T-helper 2 cell treated with Interferon-gamma antibody and Interleukin-4, amounts not matched to agents 5 μg/mL and 100 μg/mL, for 36 hours (primary cell): ENCODE measurements at places on chromosomes 1 and 21.

DNA sequence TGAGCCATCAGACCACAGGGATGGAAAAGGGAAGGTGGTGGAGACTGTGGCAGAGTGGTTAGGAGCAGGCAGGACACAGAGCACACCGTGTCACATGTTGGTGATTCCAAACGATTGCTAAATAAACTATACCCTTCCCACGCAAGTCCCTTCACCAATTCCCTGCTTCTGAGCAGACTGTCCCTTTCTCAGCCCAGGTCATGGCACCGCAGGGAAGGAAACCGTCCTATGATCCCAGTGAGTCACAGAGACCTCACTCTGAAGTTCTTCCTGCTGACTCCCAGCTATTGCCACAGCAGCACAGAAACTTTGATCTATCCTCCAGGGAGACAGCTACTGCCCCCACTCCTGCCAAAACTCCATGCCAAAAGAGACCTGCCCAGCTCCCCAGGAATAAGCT is 19.2 kb downstream of the RIMS3 start:
- no peaks in the 10 kb centered on the region for H3K36me3 ChIP-seq
- no peak for DNase-seq
- no peak overlapping the region for H3K4me3 ChIP-seq

DNA sequence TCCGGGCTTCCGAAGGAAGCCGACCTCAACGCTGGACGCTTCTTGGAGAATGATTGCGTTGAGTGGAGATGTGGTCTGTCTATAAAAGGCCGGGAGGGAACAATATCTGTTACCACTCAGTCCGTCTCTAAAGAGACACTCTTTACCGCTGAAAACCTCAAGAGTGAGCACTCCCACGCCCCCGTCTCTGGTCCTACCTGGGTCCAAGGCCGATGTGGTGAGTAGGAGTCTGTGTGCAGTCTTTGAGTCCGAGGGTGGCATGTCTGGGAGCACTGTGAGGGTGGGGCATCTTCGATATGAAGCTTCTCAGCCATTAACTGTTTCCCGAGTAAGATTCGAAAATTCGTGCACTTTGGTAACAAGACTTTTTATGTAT is 576 bp downstream of the ZFP69 start:
- peaks cover 14% of the 10 kb centered on the region for H3K4me1 ChIP-seq
- H3K4me3 ChIP-seq, result peak overlapping the region; percentile 82
- H3K27ac ChIP-seq, result peak overlapping the region; percentile 71
- peaks cover 46% of the 10 kb centered on the region for H3K36me3 ChIP-seq
- no peaks in the 10 kb centered on the region for H3K27me3 ChIP-seq

DNA sequence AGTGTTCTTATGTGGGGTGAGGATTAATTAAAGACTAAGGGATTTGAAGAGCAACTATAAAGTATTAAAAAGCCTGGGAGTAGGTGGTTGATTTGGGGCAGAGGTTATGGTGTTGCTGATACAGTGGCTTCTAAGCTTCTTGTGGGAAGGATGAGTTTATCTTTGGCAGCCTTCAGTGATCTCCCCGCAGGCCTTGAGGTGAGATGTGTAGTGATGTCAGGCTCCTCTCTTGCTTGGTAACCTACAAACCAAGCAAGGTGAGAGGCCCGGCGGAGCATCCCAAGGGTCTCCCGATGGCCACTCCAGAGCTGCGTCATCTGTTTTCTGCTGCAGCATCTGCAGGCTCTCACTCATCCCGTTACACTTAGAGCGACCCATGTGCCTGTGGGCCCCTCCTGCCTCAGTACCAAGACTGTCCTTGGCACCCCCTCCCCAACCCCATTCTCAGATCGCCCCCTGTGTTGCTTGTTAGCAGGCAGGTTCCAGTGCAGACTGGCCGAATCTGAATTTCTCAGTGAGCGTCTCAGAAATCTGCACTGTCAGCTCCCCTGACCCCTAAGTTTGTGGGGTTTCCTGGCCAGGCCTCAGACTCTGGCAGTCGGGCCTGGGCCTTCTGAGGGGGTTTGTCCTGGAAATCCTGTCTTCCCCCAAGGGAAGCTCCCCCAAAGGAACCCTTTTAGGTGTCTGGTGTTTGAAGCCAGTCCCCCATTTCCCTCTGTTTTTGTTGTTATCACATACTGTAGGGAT is 77.9 kb downstream of the GALNT2 start:
- H3K27ac ChIP-seq, result no peak overlapping the region
- H3K36me3 ChIP-seq, result no peaks in the 10 kb centered on the region
- no peaks in the 10 kb centered on the region for H3K27me3 ChIP-seq
- DNase-seq, result no peak

- no peaks in the 10 kb centered on the region for H3K27me3 ChIP-seq
- H3K4me3 ChIP-seq, result no peak overlapping the region
- DNase-seq, result no peak
- H3K4me1 ChIP-seq, result no peaks in the 10 kb centered on the region
These were observed 101.1 kb downstream of the TMEM200B start for GRCh38 chr1:29022620-29023019.

GRCh38 chr1:59523745-59524450 is 227.0 kb downstream of the FGGY start:
- DNase-seq, result no peak
- no peak overlapping the region for H3K27ac ChIP-seq
- H3K4me3 ChIP-seq, result no peak overlapping the region

DNA sequence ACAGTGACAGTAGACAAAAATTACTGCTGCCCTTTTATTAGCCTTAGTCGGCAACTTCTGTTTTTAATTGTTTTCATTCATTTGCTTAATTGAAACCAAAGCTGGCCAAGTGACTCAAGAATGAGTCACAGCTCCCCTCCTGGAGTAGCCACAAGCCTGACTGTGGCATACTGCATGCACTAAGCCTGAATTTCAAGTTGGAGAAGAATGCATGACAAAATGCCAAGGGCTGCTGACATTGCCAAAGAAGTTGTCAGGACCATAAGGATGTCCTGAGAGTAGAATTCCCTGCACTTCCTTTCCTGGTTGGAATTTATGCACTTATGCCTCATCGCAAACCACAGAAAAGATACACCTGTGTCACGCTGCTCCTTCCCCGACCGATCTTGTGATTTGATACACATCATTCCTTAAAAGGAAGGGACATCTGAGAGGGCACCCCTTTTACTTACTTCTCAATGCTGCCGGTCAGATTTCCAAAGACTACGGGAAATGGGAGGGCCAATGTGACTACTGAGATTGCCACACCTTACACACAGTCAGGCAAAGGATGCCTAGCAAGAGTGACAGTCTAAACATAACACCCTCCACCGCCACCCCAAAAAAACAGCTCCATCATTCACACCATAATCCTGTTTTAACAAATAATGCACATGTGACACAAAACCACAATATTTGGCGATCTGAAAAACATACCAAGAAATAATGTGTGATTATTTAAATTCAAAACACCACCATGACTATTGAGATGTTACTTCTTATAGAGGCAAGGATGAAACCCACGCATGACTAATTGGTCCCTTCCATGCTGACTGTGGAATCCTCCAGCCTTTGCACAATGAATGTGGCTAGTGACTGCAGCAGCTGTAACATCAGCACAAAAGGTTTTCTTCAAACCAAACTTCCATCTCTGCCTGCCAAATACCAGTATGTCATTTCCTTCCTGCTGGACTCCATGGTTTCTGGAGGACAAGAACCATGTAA is 28.2 kb downstream of the VAV3 start:
- peaks cover 39% of the 10 kb centered on the region for H3K4me1 ChIP-seq
- H3K4me3 ChIP-seq, result peak overlapping the region; percentile 43
- peak; percentile 68 for DNase-seq
- no peak overlapping the region for H3K27ac ChIP-seq
- peaks cover 4% of the 10 kb centered on the region for H3K27me3 ChIP-seq
- no peaks in the 10 kb centered on the region for H3K36me3 ChIP-seq

- H3K27me3 ChIP-seq, result no peaks in the 10 kb centered on the region
- H3K4me1 ChIP-seq, result peaks cover 10% of the 10 kb centered on the region
These were observed 57.3 kb downstream of the SDCCAG8 start for GRCh38 chr1:243312952-243313634.

DNA sequence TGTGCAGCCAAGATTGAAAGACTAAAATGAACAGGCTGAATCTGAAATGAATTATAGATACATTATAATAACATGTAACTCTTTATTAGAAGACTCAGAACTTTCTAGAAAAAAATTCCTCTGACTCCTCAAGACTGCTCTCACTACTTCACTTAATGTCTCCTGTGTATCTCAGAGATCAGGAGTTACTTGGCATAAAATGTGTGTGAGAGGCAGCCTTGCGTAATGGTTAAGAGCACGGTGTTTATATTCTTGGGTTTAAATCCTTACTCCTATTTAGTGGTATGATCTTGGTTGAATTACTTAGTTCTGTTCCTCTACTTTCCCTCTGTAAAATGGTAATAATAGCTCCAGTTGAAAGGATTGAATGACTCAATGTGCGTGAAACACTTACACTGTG is 634.9 kb downstream of the LTN1 start:
- H3K4me3 ChIP-seq, result no peak overlapping the region
- no peak for DNase-seq
- H3K27ac ChIP-seq, result no peak overlapping the region
- no peaks in the 10 kb centered on the region for H3K36me3 ChIP-seq
- H3K27me3 ChIP-seq, result no peaks in the 10 kb centered on the region
- no peaks in the 10 kb centered on the region for H3K4me1 ChIP-seq

DNA sequence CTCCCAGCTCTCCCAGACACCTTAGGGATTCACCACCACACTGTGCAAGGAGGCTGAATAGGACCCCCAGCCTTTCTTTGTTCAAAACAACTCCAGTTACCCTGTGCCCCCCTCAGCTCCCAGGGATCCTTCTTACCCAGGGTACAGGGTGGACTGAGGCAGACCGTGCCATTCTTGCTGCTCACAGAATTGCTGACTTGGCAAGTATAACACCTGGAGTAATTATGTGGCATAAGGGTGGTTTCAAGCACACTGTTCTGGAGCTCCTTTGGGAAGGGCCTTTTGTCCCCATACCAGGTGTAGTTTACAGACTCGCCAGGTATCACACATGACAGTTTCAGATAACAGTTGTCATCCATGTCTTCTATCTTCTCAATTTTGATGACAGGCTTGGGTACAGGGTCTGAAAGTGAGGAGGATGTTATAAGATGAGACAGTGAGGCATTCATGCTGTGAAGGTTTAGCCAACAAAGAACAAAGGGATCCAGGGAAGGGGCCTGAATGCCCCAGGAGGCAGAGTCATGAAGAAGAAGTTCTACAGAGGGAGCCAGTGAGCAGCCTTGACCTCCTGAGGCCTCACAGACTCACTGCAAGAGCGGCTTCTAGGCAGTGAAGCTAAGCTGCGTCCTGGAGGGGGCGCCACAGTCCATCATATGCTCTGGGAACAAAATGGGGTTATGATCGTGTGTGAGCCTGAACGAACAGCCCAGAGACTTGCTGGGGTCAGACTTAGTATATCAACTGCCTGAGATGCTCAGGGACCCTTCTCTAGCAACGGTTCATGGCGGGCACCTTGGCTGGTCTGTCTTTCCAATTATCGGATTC is 30.3 kb downstream of the CD48 start:
- H3K4me1 ChIP-seq, result peaks cover 68% of the 10 kb centered on the region
- H3K27me3 ChIP-seq, result no peaks in the 10 kb centered on the region
- peak overlapping the region; percentile 77 for H3K4me3 ChIP-seq
- H3K36me3 ChIP-seq, result peaks cover 90% of the 10 kb centered on the region
- peak overlapping the region; percentile 95 for H3K27ac ChIP-seq
- DNase-seq, result peak; percentile 85

DNA sequence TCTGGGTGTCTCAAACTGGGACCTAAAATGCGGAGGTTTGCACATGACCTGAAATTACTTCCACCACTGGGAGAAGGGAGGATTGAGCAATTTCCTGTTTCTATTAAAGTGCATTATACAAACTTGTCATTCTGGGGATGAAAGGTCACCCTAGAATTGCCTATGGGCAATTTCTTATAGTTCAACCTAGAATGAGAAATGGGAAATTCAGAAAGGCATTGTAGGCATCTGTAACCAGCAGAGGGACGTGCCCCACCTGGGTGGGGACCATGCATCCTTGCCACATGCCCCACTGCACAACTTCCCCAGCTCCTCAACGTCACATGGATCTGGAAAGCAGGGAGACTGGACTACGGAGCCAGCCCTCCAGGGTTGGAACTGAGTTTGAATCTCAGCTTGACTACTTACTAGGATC is 47.0 kb downstream of the MRPL39 start:
- peaks cover 48% of the 10 kb centered on the region for H3K4me1 ChIP-seq
- H3K36me3 ChIP-seq, result peaks cover 22% of the 10 kb centered on the region
- H3K4me3 ChIP-seq, result peak overlapping the region; percentile 98
- DNase-seq, result no peak
- peak overlapping the region; percentile 99 for H3K27ac ChIP-seq

DNA sequence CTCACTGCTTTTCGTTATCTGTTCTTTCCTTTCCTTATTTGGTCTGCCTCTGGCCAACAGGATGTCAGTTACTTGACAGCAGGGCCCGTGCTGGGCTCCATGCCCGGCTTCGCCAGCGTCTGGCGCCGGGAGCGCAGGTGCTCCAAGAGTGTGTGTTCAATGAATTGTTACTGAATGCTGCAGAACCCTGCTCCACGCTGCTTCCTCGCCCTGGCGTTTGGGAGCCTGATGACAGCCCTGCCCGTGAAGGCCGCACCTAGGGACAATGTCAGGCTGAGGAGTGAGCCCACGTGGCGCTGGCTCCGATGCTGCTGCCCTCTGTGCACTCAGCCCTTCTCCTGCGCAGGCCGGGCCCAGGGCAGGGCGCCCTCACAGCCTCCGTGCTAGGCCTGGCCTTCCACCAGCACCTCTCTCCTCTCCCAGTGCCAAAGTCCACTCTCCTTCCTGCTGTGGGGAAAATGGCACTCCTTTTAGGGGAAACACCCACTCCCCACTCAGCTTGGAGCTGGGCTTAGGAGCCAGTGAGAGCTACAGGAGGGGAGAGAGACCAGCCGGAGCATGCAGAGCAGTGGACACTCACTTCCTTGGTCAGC is 51.4 kb downstream of the ACBD3 start:
- no peak overlapping the region for H3K4me3 ChIP-seq
- no peak overlapping the region for H3K27ac ChIP-seq
- no peaks in the 10 kb centered on the region for H3K36me3 ChIP-seq
- DNase-seq, result no peak

DNA sequence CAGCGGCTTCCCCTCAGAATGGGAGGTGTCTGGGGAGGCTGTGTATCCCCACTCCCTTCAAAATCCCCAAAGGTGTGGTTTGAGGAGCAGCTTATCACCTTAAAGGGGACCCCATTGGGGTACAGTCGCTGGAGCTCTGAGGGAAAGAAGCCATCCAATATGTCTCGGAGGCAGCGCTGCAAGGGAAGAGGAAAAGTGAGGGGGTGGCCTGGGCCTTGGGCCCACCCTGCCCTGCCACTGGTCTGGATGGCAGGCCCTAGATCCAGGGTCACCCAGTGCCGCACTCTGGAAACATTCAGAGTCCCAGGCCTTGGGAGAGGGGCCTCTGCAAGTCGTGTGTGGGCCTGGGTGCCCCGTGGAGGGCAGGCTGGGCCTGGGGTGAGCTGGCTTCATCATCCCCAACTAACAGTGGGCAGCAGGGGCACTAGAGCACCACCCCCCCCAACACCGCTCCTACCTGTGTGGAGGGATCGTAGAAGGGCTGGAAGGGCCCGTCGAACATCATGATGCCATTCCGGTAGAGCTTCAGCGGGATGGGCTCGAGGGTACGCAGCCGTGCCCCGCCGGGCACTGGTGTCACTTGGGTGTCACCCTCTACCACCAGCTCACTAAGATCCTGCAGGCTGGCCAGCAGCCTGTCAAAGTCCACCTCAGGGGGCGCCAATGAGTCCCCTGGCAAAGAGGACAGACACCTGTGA is 5.6 kb downstream of the SH3BGRL3 start:
- no peak for DNase-seq
- no peaks in the 10 kb centered on the region for H3K27me3 ChIP-seq
- peaks cover 89% of the 10 kb centered on the region for H3K4me1 ChIP-seq
- H3K36me3 ChIP-seq, result peaks cover 43% of the 10 kb centered on the region
- peak overlapping the region; percentile 88 for H3K4me3 ChIP-seq

- no peaks in the 10 kb centered on the region for H3K27me3 ChIP-seq
- no peaks in the 10 kb centered on the region for H3K4me1 ChIP-seq
- no peaks in the 10 kb centered on the region for H3K36me3 ChIP-seq
- no peak overlapping the region for H3K4me3 ChIP-seq
- DNase-seq, result no peak
These were observed 371.2 kb upstream of the PLXNA2 start for GRCh38 chr1:208615371-208615770.
